ENCODE measurements at places on chromosomes 5 and 9. TPM values are rescaled to one million over a fixed set of nuclear protein-coding genes. Genes with fewer than 3 reads are reported as not detected.

SHC3 gene
- total RNA-seq, result not detected

SELENOP gene
- not detected for total RNA-seq

- peaks cover 47% of the 10 kb centered on the region for H3K27me3 ChIP-seq
- no peak for DNase-seq
- no peaks in the 10 kb centered on the region for H3K4me1 ChIP-seq
- H3K36me3 ChIP-seq, result no peaks in the 10 kb centered on the region
These were observed 58.6 kb upstream of the XPA start for GRCh38 chr9:97755618-97756267.

HARS2 gene
- total RNA-seq, result 29.6 TPM

- H3K27ac ChIP-seq, result no peak overlapping the region
- no peak overlapping the region for H3K4me3 ChIP-seq
- H3K27me3 ChIP-seq, result peaks cover 9% of the 10 kb centered on the region
- DNase-seq, result no peak
These were observed 245.8 kb upstream of the MAP3K1 start for GRCh38 chr5:56569566-56569965.

- no peaks in the 10 kb centered on the region for H3K36me3 ChIP-seq
- H3K27ac ChIP-seq, result peak within 1 kb of the TSS; percentile 84
- peak within 1 kb of the TSS; percentile 87 for H3K4me3 ChIP-seq
These were observed at the start of gene FER for GRCh38 chr5:108747774-108748400. Gene FER (plus strand): TSS chr5:108747897. CDS start chr5:108798183, 50,286 bp downstream.

CCDC192 gene
- not detected for total RNA-seq

- H3K27ac ChIP-seq, result no peak overlapping the region
- peaks cover 4% of the 10 kb centered on the region for H3K27me3 ChIP-seq
- no peak for DNase-seq
- H3K4me3 ChIP-seq, result no peak overlapping the region
- H3K36me3 ChIP-seq, result no peaks in the 10 kb centered on the region
- H3K4me1 ChIP-seq, result peaks cover 7% of the 10 kb centered on the region
These were observed 227.6 kb upstream of the DAP start for GRCh38 chr5:10988622-10989021.

DNA sequence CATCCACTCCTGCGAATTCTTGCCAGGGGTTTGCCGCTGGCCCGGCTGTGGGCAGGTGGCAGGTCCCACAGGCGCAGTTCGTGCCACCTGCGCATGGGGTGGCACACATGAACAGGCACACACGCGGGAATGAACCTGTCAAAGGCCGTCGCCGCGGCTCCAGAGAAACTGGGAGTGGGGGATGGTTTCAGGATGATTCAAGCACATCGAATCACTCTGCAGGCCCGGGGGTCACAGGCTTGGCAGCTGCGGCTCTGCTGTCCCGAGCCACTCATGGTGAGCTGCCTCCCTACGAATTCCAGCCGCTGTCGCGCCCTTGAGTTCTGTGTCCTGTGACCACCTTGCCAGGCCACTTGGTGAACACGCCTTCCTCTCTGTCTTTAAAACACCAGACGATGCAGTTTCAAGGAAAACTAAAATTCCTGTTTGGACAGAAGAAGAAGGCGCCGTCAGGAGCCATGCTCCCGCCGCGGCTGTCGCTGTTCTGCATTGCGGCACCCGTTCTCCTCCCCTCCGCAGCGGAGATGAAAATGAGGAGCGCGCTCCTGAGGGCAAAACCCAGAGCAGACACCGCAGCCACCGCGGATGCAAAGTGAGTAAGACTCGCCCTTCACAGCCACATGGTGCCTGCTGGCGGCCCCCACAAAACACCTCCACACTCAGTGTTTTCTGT lies 15.4 kb upstream of the EXOC3 start:
- H3K4me3 ChIP-seq, result no peak overlapping the region
- no peaks in the 10 kb centered on the region for H3K27me3 ChIP-seq
- H3K4me1 ChIP-seq, result peaks cover 19% of the 10 kb centered on the region
- H3K27ac ChIP-seq, result no peak overlapping the region
- no peak for DNase-seq

DNA sequence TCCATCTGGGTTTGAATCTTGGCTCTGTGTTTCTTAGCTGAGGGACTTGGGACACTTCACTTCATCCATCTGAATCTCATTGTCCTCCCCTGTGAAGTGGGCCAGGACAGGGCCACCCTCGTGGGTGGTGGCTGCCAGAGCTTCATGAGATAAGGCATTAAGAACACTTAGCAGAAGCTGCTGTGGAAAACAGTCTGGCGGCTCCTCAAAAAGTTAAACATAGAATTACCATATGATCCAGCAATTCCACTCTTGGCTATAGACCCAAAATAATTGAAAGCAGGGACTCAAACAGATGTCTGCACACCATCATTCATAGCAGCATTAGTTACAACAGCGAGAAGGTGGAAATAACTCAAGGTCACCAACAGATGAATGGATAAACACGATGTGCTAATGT lies 42.4 kb upstream of the GGTA1 start:
- no peak overlapping the region for H3K4me3 ChIP-seq
- H3K27ac ChIP-seq, result no peak overlapping the region
- DNase-seq, result no peak

RPL37 gene
- 1,565 TPM for total RNA-seq

- no peak overlapping the region for H3K27ac ChIP-seq
- H3K36me3 ChIP-seq, result no peaks in the 10 kb centered on the region
- no peaks in the 10 kb centered on the region for H3K27me3 ChIP-seq
- no peak for DNase-seq
These were observed 743.8 kb downstream of the TAF11L14 start for GRCh38 chr5:18378066-18378465.

Measured in activated CD4-positive, alpha-beta T cell treated with anti-CD3 and anti-CD28 coated beads, Interleukin-2, amount 10 ng/mL, durations not matched to agents 24 days and 14 days (primary cell).